ENCODE measurements at places on chromosomes 12 and 14. TPM values are rescaled to one million over a fixed set of nuclear protein-coding genes. Genes with fewer than 3 reads are reported as not detected.
A peak's percentile ranks its signal among the peaks of the same experiment; 100 is the strongest.

The IAPP gene
- total RNA-seq = not detected

The PRB2 gene
- not detected for total RNA-seq

DNA sequence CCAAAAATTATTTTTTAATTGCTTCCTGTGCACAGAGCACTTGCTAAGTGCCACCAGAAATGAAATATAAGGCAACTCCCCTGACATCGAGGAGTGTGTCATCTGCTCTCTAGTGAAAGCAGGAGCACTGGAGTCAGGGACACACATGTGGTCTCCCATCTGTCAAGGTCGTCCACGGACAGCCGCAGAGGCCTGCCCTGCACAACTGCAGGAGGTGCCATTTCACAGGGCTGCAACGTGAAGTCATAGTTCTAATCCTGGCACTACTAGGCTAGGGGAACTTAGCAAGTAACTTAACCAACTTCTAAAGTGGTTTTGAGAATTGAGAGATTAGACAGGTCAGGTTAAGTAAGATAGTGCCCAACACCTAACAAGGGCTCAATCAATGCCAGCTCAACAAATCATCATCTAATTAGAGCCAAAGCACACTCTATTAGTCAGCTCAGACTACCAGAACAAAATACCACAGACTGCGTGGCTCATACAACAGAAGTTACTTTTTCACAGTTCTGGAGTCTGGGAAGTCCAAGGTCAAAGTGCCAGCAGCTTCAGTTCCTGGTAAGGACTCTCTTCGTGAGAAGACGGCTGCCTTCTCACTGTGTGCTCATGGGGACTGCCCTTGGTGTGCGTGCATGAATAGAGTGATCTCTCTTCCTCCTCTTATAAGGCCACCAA is 30.7 kb downstream of the FOXN3 start:
- DNase-seq = no peak

DNA sequence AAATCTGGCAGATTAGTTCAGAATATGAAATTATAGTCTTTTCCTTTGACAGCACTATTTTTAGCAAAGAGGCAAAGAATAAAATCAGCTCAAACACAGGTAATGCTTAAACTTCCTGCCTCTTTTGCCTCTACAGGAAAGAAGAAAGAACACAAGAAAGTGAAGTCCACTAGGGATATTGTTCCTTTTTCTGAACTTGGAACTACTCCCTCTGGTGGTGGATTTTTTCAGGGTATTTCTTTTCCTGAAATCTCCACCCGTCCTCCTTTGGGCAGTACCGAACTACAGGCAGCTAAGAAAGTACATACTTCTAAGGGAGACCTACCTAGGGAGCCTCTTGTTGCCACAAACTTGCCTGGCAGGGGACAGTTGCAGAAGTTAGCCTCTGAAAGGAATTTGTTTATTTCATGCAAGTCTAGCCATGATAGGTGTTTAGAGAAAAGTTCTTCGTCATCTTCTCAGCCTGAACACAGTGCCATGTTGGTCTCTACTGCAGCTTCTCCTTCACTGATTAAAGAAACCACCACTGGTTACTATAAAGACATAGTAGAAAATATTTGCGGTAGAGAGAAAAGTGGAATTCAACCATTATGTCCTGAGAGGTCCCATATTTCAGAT is 17.4 kb downstream of the TMPO start:
- DNase-seq = peak; percentile 75

The AQP6 gene
- not detected for total RNA-seq

DNA sequence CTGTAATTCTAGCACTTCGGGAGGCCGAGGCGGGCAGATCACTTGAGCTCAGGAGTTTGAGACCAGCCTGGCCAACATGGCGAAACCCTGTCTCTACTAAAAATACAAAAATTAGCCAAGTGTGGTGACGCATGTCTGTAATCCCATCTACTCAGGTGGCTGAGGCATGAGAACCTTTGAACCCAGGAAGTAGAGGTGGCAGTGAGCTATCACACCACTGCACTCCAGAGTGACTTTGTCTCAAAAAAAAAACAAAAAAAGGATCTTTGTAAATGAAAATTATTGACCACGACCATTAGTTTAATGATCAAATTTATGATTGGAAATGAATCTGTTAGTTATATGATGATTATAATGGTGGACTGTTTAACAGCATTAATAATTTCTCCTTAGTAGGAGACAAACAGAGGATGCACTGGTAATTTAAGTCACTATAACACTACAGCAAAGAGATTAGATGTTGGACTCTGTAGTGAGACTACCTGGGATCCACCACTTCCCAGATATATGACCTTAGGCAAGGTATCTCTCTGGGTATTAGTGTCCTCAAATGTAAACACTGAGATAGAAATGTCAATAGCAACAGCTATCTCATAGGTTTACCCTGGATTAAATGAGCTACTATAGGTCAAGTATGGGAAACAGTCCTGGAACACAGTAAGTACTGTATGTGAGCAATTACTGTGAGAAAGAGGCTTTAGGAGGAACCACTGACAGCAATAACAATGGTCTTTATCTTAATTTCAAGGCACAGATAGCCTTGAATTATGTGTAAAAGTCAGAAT is 214.7 kb downstream of the NOVA1 start:
- DNase-seq = no peak

- no peak for DNase-seq
Observed at GRCh38 chr14:96906434-96906833, 109.3 kb downstream of the VRK1 start.

The RNASE4 gene
- total RNA-seq = 0.91 TPM

GRCh38 chr14:20610002-20610765 is 19.0 kb upstream of the RNASE12 start:
- peak; percentile 82 for DNase-seq

- no peak for DNase-seq
Observed at GRCh38 chr12:104457746-104458693, 1.3 kb downstream of the CHST11 start.

GRCh38 chr14:94867946-94868771 is 98.2 kb upstream of the GSC start:
- no peak for DNase-seq

DNA sequence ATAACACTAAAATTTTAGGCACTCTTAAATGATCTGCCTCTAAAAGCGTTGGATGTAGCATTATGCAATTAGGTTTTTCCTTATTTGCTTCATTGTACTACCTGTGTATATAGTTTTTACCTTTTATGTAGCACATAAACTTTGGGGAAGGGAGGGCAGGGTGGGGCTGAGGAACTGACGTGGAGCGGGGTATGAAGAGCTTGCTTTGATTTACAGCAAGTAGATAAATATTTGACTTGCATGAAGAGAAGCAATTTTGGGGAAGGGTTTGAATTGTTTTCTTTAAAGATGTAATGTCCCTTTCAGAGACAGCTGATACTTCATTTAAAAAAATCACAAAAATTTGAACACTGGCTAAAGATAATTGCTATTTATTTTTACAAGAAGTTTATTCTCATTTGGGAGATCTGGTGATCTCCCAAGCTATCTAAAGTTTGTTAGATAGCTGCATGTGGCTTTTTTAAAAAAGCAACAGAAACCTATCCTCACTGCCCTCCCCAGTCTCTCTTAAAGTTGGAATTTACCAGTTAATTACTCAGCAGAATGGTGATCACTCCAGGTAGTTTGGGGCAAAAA is 4.1 kb downstream of the CDKN1B start:
- no peak for DNase-seq

DNA sequence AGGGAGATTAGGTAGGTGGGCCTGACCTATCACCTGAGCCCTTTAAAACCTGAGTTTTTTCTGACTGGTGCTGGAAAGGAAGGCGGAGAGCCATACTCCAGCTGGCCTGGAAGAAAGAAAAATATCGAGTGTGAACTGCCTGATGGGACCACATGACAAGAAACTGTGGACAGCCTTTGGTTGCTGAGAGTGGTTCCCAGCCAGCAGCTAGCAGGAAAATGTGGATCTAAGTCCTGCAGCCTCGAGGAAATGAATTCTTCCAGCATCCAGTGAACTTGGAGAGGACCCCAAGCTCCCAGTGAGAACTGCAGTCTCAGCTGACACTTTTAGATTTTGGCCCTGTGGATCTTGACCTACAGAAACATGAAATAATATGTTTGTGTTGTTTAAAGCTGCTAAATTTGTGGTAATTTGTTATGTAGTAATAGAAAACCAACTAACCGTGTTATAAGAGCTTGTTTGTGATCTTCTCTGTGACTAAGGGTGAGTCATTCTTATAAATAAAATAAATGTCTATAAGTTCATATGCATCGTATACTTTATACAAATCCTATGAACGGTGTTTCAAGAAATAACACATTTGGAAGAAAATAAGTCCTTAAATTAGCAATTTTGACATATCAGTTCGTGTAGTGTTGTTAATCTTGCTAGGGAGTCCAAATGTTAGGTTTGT is 359.6 kb downstream of the BMP4 start:
- no peak for DNase-seq

- DNase-seq = no peak
Observed at GRCh38 chr14:29310210-29310609, 543.6 kb downstream of the FOXG1 start.

GRCh38 chr14:89336338-89336737 is 80.7 kb downstream of the FOXN3 start:
- no peak for DNase-seq

Data from A172 (cell line).